Activated CD4-positive, alpha-beta T cell treated with anti-CD3 and anti-CD28 coated beads for 36 hours (primary cell): ENCODE measurements at places on chromosomes 3 and 15. TPM values are rescaled to one million over a fixed set of nuclear protein-coding genes. Genes with fewer than 3 reads are reported as not detected.

DNA sequence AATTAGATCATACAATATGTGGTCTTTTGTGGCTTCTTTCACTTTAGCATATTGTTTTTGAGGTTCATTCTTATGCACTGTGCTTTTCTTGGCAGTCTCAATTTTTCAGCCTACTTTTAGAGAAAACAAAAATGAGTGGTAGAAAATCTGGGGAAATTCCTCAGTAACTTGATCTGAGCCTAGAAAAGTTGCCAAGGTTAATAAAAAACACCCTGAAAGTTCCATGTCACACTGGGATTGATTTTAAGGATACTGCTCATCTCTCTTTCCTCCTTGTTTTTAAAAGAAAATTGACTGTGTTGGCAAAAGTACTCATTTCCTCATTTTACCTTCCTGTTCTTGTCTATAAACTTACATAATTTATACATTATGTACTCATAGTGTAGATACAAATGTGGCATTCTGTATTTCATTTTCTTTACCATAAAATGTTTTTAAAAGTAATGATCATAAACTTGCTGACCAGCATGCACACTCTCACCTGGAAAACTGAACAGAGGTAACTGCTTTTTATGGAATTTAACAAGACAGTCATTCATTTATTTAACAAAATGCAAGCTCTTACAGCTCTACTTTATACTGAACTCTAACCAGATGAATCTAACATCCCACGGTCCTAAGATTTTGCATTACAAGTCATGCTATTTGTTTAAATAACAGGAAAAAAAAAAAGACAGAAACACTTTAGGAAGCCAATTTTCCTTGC is 28.6 kb upstream of the SH3BP5 start:
- H3K4me1 ChIP-seq: peaks cover 46% of the 10 kb centered on the region
- DNase-seq: no peak
- no peaks in the 10 kb centered on the region for H3K36me3 ChIP-seq
- no peak overlapping the region for H3K4me3 ChIP-seq

- peaks cover 2% of the 10 kb centered on the region for H3K27me3 ChIP-seq
- H3K4me1 ChIP-seq: peaks cover 5% of the 10 kb centered on the region
- DNase-seq: no peak
- H3K36me3 ChIP-seq: no peaks in the 10 kb centered on the region
- H3K4me3 ChIP-seq: no peak overlapping the region
Measured at GRCh38 chr3:59517388-59517787, 467.6 kb upstream of the CFAP20DC start.

GRCh38 chr3:72295276-72295961 is 510.5 kb upstream of the PROK2 start:
- no peak for DNase-seq
- H3K27ac ChIP-seq: no peak overlapping the region
- H3K27me3 ChIP-seq: no peaks in the 10 kb centered on the region
- H3K4me1 ChIP-seq: no peaks in the 10 kb centered on the region

- peaks cover 20% of the 10 kb centered on the region for H3K27me3 ChIP-seq
- H3K4me1 ChIP-seq: no peaks in the 10 kb centered on the region
- H3K27ac ChIP-seq: no peak overlapping the region
- H3K36me3 ChIP-seq: no peaks in the 10 kb centered on the region
- DNase-seq: no peak
Measured at GRCh38 chr3:185519021-185519420, 20.2 kb upstream of the TMEM41A start.

- no peak overlapping the region for H3K27ac ChIP-seq
- H3K27me3 ChIP-seq: no peaks in the 10 kb centered on the region
- H3K36me3 ChIP-seq: no peaks in the 10 kb centered on the region
- no peak for DNase-seq
Measured at GRCh38 chr3:30123224-30123623, 483.2 kb upstream of the TGFBR2 start.

DNA sequence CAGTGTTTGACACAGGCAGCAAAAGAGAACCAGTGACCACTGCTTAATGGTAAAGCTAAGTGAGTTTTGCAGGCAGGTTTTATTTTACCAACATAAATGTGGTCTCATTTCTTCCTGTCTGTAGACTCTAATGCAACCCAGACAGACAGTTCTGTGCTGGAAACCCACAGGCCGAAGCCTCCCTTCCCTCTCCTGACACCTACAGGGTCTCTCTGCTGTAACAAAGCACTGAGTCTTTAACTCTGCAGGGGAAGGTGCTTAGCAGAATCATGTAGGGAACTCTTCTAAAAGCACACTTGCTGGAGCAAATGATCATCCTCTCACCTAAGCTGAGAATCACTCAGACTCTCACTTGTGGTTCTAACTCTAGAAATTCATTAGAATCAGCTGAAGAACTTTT is 200.3 kb downstream of the KBTBD8 start:
- no peak overlapping the region for H3K4me3 ChIP-seq
- no peaks in the 10 kb centered on the region for H3K4me1 ChIP-seq
- no peak overlapping the region for H3K27ac ChIP-seq
- no peaks in the 10 kb centered on the region for H3K36me3 ChIP-seq
- no peaks in the 10 kb centered on the region for H3K27me3 ChIP-seq
- DNase-seq: no peak

GRCh38 chr3:131847966-131848510 is 186.8 kb downstream of the CPNE4 start:
- no peak overlapping the region for H3K4me3 ChIP-seq
- H3K36me3 ChIP-seq: no peaks in the 10 kb centered on the region
- peaks cover 4% of the 10 kb centered on the region for H3K27me3 ChIP-seq
- no peak for DNase-seq

GOLGA8J gene
- total RNA-seq: 0.16 TPM

CTXN2 gene
- total RNA-seq: 0.05 TPM

IGDCC3 gene
- total RNA-seq: not detected

CHST14 gene
- 6.2 TPM for total RNA-seq
